ENCODE measurements at places on chromosomes 16 and 17.

DNA sequence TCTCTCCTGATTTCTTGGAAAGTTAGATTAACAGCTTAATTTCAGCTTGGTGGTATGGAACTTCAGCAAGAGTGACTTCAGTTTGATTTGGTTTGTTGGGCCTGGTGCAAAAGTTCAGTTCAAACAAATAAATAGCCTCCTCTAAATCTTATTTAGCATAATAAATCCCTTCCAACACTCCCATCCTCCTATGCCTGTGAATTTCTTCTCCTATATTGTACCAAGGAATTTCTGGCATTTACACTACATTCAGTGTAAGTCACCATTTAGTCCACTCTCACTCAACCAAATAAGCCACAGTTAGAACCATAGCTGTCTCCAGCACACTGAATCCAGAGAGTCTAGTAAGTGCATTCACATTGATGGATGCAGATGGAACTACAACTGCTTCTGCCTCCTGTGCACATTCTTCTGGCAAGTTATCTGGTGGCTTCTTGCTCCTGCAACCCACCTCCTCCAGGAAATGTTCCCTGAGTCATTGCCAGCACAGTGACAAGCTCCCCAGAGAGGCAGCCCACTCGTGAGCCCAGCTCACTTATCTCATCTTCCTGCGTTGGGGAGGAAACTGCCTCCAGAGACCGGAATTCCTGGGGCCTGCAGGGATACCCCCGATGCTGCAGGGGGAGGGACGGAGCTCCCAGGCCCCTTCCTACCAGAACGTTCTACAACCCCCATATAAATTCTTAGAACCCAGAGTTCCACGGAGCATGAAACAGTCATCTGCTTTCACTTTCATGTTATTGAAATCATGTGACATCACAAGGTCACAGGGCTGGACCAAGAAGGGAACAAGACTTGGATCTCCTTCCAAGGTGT, 318.3 kb downstream of the PHKB start:
- peak; percentile 24 for DNase-seq

DNA sequence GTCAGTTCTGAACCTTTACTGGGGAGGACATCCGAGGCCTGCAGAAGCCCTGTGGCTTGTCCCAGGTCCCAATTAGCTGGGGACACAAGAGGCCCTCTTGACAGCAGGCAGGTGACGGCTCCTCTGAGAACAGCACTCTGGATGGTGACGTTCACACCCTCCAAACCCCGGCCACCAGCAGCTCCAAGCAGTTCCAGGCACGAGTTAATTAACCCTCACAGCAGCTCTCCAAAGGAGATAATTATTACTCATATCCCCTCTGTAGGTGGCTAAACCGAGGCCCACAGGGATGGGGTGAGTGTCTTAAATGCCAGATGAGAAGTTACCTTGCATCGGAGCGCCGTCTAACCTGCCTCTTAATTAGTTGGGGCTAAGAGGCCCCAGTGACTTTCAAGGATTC, 168.9 kb upstream of the CIBAR2 start:
- DNase-seq = no peak

DNA sequence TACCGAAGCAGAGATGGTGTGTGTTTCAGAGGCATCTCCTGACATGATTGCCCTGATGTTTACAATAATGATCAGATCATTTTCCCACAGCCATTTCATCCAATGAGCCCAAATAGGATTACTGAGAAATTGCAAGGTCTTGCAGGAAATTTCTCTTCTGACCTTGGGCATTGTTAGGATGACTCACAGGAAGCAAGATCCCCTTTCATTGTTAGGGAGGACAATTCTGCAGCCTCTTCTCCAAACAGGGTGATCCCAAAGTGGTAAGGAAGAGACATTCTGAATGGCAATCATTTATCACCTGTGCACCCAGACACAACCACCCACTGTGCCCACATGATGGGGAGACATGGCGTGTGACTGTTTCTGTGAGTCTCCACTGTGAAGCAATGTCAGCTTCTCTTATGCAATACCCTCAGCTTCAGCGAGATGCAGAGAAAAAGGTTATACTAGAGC, 306.7 kb upstream of the XYLT1 start:
- DNase-seq = peak; percentile 72

DNA sequence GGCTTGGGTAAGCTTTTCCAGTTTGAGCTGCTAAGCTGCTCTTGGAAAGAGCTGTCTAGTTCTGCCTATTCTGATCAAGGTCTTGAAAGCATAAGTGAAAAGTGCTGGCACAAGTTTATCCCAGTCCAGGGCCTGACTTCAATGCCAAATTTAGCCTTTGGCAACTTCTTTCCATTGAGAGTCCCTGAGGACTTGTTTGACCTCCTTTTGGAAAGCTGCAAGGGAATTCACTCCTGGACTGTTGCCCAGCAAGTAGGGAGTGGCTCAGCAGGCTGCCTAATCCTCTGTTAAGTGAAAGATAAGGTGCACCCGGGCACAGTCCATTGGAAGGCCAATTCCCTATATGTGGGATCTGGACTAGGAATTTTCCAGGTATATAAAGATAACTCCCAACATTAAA, 16.0 kb upstream of the TANC2 start:
- peak; percentile 81 for DNase-seq

DNA sequence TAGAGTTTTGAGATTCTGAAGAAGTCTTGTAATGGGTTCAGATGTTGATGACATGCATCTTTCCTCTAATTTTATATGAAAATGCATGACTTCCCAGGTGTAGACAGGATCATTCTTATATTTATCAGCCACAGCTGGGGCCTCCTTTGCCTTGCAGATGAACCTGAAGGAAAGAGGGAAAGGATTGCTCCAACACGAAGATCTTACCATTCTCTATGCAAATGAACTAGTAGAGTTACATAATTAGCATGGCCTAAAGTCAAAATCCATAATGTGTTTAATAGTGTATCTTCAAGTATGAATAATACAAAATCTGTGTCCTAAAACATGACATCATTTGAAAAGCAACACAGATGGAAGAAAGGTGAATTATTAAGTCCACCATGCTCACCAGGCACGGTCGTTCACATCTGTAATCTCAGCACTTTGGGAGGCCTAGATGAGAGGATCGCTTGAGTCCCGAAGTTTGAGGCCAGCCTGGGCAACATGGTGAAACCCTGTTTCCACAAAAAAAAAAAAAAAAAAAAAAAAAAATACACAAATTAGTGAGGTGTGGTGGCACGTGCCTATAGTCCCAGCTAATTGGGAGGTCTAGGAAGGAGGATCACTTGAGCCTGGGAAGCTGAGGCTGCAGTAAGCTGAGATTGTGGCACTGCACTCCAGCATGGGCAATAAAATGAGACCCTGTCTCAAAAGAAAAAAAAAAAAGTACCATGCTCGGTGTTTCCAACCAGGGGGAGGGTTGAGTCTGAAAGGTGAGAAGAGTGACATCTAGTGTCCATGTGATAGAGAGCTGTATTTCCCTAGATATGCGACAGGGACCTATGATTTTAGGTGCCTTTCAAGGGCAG, 6.3 kb downstream of the VWA3A start:
- DNase-seq = peak; percentile 57

- DNase-seq = no peak
Measured at GRCh38 chr17:18315562-18315922, 449 bp downstream of the SMCR8 start.

GRCh38 chr16:84214451-84215066, 23.6 kb downstream of the ADAD2 start:
- DNase-seq = no peak

GRCh38 chr16:79563921-79564320, 36.6 kb downstream of the MAF start:
- no peak for DNase-seq

DNA sequence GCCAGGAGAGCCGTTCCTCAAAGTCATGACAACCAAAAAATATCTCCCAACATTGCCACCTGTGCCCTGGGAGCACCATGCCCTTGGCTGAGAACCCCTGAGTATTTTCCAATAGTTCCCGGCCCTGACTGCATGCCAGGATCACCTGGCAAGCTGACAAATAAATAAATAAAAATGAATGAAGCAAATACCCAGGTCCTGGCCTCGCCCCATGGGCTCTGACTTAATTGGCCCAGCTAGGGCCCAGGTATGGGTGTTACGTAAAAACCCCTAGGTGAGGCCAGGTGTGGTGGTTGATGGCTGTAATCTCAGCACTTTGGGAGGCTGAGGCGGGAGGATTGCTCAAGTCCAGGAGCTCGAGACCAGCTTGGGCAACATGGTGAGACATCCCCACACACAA, 2.7 kb upstream of the C16orf74 start:
- DNase-seq = no peak

GRCh38 chr16:81319221-81319912, 4.6 kb downstream of the GAN start:
- peak; percentile 88 for DNase-seq

DNA sequence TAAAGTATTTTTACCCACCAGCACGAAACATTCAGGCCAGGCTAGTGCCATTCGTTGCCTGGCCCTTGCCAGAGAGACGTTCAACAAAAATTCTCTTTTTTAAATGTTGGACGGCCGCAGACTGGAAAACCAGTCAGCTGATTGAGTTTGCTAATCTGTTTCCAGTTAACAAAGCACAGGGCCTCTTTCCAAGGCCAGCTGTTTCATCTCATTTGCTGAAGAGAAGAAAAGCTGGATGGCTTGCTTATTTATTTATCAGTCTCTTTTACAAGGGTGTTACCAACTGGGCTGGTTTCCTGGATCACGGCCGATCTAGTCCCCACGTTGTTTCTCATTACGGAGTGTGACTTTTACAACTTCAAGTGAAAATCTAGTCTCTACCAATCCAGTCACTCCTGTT, 418.7 kb upstream of the DYNLRB2 start:
- DNase-seq = peak; percentile 61

- no peak for DNase-seq
Measured at GRCh38 chr16:85571563-85571812, 41.6 kb upstream of the GSE1 start.

DNA sequence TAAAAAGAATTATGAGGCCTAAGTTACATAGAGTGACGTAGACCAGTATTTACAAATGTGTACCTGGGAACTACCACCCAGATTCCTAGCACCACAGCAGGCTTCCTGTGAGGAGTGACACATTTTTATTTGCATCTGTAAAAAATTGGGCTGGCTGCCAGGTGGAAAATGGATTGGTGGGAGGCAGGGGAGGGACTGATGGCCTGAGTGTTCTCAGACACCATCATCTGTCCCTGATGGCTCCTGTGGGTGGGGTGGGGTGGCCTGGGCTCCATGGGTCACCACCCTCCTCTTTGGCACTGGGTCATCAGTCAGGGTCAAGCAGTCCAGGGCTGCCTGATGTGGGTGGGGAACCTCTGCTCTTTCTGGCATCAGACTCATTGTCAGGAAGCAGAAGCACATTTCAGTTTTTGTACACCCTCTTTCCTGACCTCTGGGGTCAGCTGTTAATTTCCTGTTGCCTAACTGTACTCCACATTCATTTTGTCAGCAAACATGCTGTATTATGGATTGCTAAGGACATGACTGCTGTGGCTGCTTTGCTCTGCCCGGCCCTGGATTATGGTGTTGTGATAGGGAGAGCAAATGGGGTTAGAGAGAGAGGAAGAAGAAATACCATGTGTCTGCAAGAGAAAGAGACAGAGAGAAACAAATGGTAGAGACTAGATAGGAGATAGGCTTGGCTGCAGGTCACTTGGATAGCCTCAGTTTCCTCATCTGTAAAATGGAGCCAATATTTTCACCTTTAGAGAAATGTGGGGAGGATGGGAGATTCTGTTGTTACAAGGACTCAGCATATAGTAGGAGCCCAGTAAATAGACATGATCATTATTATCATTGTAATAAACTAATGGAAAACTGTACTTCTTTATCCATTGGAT, 11.6 kb upstream of the MFAP4 start:
- no peak for DNase-seq

GRCh38 chr16:84029297-84030047, 13.1 kb downstream of the SLC38A8 start:
- no peak for DNase-seq

DNA sequence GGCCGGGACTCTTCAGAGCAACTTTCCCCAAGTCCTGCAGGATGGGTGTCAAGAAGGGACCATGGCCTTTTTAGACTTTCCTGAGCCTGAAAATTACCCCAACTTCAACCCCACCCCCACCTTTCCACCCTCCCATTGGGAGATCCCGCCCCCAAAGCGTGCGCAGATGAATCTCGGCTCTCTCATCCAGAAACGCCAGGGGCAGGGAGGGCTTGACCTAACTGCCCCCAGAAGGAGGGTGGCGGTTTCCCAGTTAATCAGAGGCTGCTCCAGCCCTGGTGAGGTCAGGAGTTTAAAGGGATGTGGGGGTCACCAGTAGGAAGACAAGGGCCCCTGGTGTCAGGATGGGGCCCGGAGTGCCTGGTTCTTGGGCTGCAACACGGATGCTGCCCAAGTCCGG, 480 bp downstream of the KIF19 start:
- no peak for DNase-seq

DNA sequence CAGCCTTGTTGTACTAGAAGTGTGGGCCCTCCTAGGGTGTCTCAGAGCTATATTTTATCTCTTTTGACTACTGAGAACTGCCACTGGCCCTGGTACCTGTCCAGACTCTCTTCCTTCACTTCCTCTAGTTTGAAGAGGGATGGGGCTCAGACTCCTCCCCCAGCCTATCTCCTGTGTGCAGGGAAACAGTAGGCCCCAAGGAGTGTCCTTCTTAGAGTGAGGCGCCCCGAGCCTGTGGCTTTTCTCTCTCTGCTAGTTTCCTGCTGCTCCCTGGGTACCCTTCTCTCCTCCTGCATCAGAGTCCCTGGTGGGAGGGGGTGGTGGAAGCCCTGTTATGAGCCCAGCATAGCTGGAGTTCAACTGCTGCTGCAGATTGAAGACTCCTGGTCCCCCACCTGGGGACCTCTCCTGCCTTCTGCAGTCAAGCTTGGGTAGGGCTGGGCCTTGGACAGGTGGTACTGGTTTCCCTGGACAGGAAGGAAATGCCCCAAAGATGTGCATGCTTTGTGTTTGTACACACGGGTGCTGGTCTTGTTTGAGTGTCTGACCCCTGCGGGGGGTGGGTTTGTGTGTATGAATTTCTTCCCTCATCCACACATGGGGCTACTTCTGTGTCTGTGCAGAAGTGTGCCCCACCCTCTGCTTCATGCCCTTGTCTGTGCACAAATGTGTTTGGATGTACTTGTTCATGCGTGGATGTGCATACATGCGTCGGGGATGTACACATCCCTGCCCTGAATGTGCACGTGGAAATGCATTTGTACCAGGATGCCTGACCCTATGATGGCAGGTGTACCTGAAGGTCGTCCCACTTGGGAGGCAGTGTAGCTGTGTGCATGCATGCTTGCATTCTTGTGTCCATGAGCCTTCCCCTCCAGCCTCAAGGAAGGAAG, 6.9 kb downstream of the RARA start:
- DNase-seq = no peak

Measured in fibroblast of upper back skin (primary cell).